Aorta (tissue), 5 donors: ENCODE measurements at places on chromosomes 4 and X.
A peak's percentile ranks its signal among the peaks of the same experiment; 100 is the strongest.

GRCh38 chr4:29588617-29589016 is 1131.6 kb upstream of the PCDH7 start:
- no peak for DNase-seq

GRCh38 chr4:64539234-64539849 is 130.1 kb upstream of the TECRL start:
- no peak for DNase-seq

- DNase-seq = no peak
Observed at GRCh38 chrX:16516232-16516876, 133.6 kb upstream of the S100G start.

- no peak for DNase-seq
Observed at GRCh38 chrX:20461576-20461975, 194.9 kb upstream of the RPS6KA3 start.

DNA sequence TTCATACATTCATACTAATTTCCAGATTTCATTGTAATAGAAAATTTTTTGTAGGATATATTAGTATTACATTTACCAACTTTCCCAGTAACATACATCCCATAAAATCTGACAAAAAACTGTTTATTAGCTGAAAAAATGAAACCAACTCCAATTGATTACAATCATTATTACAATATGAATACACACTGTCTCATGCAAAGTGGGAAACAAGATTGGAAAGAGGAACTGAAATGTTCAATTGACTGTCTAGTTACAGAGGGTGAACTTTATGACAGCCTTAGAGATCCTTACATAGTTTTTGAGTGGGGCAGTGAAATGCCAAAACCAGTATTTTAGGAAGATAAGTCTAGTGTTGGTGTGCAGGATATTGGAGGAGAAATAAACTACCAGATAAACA is 2.3 kb upstream of the AMBN start:
- DNase-seq = no peak

GRCh38 chr4:85842540-85842939 is 367.6 kb downstream of the ARHGAP24 start:
- DNase-seq = peak; percentile 75
